Activated naive CD4-positive, alpha-beta T cell (primary cell): ENCODE measurements at places on chromosomes 6 and 20.

- no peak for DNase-seq
Observed at GRCh38 chr20:53871541-53871940, 198.9 kb downstream of the BCAS1 start.

- DNase-seq, result no peak
Observed at GRCh38 chr20:35235881-35236280, 9.4 kb downstream of the MMP24 start.

DNA sequence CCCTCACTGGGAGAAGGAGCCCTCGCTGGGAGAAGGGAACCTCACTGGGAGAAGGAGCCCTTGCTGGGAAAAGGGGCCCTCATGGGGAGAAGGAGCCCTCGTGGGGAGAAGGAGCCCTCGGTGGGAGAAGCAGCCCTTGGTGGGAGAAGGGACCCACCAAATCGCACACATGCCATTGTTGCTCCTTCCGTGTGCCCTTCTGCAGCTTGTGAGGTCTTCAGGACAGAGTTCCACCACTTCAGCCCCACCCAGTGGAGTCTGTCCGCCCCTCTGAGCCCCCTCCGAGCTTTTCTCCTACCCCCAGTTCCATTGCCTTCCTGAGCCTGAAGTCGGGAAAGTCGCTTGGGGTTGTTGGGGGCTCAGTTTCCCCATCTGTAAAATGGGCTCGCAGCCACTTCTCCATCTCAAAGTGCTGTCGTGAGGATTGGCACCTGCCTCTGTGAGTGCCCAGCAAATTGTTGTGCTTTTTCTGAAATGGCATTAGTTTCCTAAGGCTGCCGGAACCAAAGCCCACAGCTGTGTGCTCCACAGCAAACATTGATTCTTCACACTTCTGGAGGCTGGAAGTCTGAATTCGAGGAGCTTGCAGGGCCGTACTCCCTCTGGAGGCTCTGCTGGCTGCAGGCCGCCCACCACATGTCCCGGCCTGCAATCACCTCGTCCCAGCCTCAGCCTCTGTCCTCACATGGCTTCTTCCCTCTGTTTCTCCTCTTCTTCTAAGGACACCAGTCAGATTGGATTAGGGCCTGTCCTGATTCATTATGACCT lies 124.7 kb upstream of the PMEPA1 start:
- DNase-seq, result no peak

GRCh38 chr20:22717466-22717865 lies 133.1 kb upstream of the FOXA2 start:
- DNase-seq, result no peak

GRCh38 chr6:36839749-36840431 lies 646 bp upstream of the CPNE5 start:
- DNase-seq, result no peak

- DNase-seq, result no peak
Observed at GRCh38 chr6:49847673-49848072, 18.7 kb downstream of the CRISP1 start.

DNA sequence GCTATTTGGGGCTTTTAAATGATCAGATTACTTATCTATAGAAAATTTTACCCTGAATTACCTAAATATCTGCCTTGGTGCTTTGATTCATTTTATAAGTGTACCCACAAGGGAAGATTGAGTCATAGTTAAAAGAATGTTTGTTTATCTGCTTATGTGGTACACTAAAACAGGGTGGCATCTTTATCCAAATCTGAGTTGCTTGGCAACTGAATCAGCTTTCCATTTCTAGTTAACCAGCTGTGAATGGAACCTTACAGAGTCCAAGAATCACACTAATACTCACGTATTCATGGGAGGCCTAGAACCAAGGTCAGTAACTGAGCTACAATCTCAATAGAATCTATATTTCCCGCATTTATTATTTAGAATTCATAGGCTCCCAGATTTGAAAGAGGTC lies 44.0 kb upstream of the CAP2 start:
- DNase-seq, result no peak

- no peak for DNase-seq
Observed at GRCh38 chr6:166348305-166348949, 6.1 kb upstream of the SFT2D1 start.

DNA sequence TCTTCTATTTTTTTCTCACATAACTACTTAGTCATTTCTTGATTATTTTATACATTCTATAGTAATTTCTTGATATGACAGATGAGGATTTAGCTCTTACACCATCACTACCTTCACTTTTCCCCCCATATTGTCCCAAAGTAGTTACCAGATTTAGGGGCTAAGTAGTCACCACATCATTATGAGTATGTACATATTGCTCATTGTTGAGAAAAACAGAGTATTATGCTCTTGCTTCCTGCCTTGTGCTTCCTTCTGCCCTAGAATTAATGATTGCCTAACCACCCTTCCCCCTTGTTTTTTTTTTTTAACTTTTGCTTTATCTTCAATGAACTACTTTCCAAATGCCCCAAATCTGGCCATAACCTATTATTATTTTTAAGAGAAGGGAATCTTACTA lies 6.8 kb upstream of the HLA-B start:
- DNase-seq, result no peak

GRCh38 chr6:62324834-62325233 lies 38.8 kb upstream of the KHDRBS2 start:
- no peak for DNase-seq

- DNase-seq, result no peak
Observed at GRCh38 chr6:30882759-30883684, 1.3 kb upstream of the DDR1 start.

GRCh38 chr6:143878272-143878760 lies 14.0 kb downstream of the ZC2HC1B start:
- no peak for DNase-seq

GRCh38 chr20:8386991-8387390 lies 254.9 kb downstream of the PLCB1 start:
- DNase-seq, result no peak

DNA sequence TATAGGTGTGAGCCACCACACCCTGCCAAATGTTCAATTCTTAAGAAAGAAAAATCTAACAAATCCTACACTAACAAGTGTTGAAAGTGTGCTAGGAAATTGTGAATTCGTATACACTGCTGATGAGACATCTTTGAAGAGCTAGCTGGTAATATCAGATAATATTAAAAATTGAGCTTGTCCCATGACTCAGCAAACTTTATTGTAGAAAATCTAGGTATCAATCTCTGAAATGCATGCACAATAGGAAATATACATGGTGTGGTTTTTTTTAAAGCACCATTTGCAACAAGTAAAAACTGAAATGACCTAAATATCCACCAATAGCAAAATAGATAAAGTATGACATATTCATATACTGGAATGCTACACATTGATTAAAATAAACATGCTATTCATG lies 110.1 kb upstream of the NXT1 start:
- DNase-seq, result no peak
